ENCODE measurements at places on chromosomes 2 and 18.
A peak's percentile ranks its signal among the peaks of the same experiment; 100 is the strongest.

DNA sequence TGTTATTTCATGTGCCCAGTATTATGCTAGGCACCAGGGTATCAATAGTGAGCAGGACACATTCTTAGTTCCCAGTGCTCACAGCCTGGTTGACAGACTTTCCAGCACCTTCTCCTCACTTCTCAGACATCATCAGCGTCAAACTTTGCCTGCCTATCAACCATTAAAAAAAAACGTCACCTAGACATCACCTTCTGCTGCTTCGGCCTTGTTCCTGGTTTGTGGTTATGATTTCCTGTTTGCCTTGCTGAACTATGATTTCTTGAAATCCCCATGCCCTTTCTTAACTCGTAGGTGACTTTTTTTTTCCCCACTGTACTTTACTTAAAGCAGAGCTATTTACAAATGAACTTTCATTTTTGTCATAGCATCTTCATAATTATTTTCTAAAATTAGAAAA is 60.4 kb upstream of the NABP1 start:
- DNase-seq = no peak

DNA sequence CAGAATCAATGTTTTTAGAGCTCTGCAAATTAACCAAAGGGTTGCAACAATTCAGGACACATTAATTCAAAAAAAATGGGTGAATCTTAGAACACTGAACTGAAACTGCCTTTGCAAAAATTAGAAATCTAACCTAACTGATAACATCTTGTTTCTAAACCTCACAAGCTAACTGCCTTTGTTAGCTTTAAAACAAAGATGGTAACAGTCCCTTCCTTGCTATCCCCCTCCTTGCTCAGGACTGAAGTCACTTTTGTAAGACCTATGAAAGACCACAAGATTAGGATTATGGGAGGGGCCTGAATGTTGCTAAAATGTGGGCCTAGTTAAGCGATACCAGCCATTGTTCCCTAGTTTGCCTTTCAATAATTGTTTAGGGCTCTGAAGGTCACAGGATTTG is 44.9 kb upstream of the LONRF2 start:
- DNase-seq = no peak

DNA sequence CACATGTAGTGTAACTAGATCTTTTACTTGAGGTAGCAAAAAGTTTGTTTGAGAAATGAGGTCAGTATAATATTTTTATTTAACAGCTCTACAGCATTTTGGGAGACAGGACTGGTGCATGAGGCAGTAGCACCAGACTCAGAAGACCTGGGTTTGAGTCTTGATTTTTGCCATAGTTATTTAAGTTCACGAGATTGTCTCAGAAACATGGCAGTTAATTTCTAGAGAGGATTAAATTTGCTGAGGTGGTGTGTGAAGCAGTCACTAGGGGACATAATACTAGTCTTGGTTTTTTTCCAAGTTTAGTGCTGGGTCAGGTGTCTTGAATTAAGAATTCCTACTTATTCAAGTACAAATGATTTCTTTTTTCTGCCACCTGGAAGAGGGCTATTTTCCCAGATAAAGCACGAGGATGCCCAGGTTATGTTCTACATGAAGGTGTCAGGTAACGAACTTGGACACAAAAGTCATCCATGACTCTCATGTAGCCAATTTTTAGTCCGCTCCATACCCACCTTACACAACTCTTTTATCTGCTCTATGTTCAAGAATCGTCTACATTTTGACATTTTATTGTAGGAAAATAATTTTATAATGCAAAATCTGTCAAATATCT is 1.4 kb downstream of the MARCHF7 start:
- DNase-seq = no peak

GRCh38 chr2:196217116-196217515 is 45.7 kb upstream of the STK17B start:
- DNase-seq = no peak

DNA sequence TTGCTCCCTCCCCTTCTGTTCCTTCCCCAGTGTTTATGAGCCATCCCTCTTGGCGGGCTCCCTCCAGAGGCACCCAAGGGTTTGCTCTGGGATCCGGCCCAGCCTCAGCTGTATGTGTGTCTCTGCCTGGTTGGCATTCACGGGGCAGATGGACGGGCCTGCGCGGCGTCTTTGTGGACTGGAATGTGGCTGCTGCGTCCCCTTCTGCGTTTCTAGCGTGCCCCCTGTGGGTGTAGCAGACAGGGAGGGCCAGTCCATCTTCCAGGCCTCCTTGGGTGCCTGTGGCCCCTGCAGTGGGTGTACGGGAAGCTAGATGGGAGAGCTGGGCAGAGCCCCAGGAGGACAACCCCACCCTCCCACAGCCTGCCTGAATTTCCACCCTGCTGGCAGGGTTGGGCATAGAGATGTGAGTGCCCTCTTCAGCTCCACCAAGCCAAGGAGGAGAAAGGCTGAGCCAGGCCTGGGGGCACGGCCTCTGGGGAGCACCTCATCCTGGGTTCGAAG is 15.7 kb downstream of the GPC1 start:
- DNase-seq = no peak

- DNase-seq = peak; percentile 3
Measured at GRCh38 chr2:71607151-71607889, 154.0 kb downstream of the DYSF start.

DNA sequence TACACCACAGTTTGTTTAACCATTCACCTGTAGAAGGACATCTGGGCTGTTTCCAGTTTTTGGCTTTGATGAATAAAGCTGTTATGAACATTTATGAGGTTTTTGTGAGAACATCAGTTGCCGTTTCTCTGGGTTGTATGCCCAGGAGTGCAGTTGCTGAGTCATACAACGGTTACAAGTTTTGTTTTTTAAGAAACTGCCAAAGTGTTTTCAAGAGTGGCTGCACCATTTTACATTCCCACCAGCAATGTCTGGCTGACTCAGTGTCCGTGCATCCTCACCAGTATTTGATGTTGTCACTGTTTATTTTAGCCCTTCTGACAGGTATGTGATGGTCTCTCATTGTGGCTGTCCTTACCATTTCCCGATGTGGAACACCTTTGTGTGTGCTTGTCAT is 48.0 kb upstream of the GPR17 start:
- DNase-seq = no peak

DNA sequence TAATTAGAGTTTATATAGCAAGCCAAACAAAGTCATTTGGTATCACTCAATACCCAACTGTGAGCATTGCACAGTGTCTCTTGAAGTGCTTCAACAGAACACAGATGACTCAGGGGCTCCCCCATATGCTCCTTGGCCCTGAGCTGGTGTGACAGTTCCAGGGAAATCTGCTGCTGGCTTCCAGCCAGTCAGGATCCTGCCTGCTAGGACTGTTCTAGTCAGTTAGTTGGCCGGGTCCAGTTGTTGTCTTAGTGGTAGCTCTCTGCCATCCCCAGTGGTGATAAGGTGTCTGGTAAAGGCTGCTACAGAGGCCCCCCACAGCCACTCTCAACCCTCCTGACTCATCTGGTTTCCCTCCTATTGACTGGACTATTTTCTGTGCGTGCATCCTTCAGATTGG is 100.3 kb downstream of the IRS1 start:
- no peak for DNase-seq

GRCh38 chr2:241739651-241740050 is 5.2 kb downstream of the D2HGDH start:
- no peak for DNase-seq

GRCh38 chr2:191869178-191869577 is 22.3 kb upstream of the CAVIN2 start:
- no peak for DNase-seq

- no peak for DNase-seq
Measured at GRCh38 chr2:52178845-52179244, 1146.9 kb upstream of the NRXN1 start.

DNA sequence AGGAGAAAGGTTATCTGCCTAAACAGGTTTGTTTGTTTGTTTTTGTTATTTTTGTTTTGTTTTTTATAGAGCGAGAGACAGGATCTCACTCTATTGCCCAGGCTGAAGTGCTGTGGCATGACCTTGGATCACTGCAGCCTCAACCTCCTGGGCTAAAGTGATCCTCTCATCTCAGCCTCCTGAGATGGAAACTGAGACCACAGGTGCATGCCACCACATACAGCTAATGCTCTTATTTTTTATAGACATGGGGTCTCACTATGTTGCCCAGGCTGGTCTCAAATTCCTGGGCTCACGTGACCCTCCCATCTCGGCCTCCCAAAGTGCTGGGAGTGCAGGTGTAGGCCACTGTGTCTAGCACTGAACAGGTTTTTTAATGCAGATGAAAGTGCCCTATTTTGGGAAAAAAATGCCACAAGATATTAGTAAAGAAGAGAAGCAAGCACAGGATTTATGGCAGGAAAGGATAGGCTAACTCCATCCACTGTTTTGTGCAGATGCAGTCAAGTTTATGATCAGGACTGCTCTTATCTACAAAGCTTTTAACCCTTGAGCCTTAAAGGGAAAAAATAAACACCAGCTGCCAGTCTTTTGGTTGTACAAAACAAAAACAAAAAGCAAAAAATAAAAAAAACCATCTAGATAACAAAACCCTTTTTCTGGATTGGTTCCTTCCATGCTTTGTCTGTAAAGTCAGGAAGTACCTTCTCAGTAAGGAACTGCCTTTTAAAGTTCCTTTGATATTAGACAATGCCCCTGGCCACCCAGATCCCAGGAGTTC is 29.4 kb downstream of the MAP4K3 start:
- DNase-seq = no peak

GRCh38 chr2:203532957-203533658 is 2.0 kb downstream of the RAPH1 start:
- DNase-seq = no peak

GRCh38 chr2:100390001-100390940 is 27.2 kb downstream of the CHST10 start:
- no peak for DNase-seq

- DNase-seq = no peak
Measured at GRCh38 chr18:49608366-49609255, 46.8 kb downstream of the LIPG start.

- DNase-seq = no peak
Measured at GRCh38 chr2:118584062-118584749, 263.2 kb downstream of the EN1 start.

DNA sequence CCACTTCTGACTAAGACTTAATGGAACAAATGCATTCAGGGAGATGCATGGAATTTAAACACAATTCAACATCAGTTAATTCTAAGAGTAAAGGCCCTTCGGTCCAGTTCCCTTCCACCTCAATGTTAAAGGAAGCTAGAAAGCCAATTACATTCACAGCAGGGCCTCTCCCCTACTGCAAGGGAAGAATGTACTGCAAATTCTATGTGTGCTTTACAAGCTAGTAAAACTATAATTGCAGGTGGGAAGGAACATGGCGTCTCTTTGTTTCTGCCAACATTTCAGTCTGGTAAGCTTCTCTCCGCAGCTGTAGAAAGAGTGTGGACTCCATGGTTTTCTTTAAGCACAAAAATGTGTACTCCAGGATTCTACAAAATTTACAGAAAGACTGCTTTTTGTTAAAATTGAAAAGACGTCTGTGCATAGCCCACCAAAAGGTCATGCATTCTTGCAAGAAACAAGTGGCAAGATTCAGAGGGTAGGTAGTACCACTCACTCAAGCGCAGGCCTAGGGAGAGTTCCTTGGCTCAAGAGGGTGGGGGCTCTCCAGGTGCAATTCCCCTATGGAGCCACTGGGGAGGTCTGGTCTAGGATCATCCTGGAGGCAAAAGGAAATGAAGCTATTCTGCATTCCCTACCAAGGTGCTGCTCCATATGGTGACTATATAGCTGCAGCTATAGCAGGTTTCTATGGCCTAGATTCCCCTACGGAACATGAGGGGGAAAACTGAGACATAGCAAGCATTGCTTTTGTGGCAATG is 127.0 kb upstream of the FZD5 start:
- DNase-seq = no peak

DNA sequence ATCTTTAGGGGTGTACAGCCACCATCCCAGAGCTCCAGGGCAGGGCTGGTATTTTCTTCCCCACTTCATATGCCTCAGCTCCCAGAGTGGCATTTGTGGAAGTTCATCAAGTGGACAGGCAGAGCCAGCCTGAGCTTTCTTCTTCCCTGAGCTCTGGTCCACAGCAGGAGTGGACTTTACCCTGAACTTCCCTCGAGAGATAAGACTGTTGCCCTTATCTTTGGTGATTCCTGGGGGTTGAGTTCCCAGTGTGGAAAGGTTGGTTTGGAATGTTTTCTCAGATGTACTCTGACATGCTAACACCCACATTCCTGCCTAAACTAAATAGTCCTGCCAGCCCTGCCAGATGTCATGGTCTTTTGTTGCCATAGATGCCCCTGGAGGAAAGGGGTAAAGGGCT is 62.0 kb upstream of the LGALSL start:
- no peak for DNase-seq

- no peak for DNase-seq
Measured at GRCh38 chr2:5195636-5196035, 496.5 kb upstream of the SOX11 start.

DNA sequence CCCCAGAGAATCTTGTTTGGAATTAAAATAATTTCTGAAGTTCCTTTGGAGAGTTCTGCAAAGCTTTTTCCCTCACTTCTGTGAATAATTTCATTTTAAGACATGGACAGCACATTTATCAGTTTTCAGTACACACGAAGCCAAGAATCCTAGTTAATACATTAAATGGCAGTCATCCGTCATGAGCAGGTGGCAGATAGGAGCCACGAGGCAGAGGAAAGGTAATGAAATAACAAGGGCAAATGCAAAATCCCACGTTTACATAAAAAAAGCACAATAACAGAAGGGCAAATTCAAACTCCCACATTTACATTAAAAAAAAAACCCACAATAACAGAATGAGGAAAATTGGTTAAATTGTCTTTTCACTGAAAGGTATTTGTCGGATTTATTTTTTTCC is 25.9 kb upstream of the SNTG2 start:
- no peak for DNase-seq

DNA sequence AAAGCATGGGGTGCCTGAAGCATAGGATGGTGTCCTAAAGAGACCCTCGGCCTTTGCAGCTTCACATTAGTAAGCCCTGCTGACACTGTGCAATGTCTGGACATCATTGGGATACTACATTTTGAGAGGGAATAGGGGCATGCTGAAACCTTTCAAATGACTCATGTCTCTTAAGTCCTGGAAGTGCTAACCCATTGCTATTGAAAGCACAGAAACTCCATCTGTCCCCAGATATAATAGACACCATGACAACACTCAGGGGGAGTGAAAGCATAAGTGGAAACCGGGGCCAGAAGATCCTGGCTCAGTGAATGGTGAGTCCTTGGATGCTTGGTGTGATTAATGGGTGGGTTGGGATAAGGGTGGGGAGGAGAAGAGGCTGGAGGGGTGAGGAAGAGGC is 595.5 kb upstream of the ID2 start:
- DNase-seq = no peak
